ENCODE measurements at places on chromosomes 6 and 20. TPM values are rescaled to one million over a fixed set of nuclear protein-coding genes. Genes with fewer than 3 reads are reported as not detected.

The PI16 gene
- total RNA-seq: 0.17 TPM

DNA sequence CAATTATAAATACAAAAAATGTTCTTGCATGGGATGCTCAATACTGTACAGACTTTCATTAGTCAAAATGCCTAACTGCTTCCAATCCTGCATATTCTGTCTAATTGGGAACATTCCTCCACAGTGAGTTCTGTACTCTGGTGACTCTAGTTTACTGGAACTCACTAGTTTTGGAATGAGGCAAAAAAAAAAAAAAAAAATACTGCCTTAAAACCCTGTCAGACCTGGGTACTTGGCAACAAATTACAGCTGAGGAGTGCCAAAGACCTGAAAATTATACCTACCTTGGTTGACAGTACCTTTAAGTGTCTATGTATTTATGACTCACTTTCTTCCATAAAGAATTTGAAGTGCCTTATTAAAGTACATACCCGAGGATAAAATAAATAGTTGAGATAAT is 276.7 kb downstream of the FARS2 start:
- no peak for DNase-seq

GRCh38 chr6:79257381-79258205 is 23.1 kb upstream of the HMGN3 start:
- DNase-seq: no peak

- DNase-seq: no peak
These were observed 211.4 kb upstream of the ECI2 start for GRCh38 chr6:4346659-4347333.

The TRIM38 gene
- total RNA-seq: 1.1 TPM

DNA sequence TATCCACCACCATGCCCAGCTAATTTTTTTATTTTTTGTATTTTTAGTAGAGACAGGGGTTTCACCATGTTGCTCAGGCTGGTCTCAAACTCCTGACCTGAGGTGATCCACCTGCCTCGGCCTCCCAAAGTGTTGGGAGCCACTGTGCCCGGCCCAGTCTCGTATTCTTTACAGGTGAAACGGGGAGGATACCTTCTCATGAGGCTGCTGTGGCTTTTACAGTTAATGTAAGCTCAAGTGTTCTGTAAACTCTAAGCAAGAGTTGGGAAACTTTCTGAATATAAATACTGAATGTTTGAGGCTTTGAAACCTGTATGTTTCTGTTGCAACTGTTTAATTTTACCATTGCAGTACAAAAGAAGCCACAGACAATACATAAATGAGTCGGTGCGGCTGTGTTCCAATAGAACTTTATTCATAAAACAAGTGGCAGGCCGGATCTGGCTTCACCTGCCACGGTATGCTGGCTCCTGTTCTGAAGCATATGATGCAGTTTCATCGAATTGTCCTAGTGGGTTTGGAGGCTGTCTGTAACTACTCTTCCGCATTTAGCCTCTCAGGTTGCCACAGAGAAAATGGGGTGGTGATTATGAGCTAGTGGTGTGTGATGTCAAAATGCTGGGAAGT is 192.5 kb upstream of the ZFP64 start:
- DNase-seq: no peak

GRCh38 chr20:1718604-1719384 is 61.2 kb upstream of the SIRPG start:
- no peak for DNase-seq

DNA sequence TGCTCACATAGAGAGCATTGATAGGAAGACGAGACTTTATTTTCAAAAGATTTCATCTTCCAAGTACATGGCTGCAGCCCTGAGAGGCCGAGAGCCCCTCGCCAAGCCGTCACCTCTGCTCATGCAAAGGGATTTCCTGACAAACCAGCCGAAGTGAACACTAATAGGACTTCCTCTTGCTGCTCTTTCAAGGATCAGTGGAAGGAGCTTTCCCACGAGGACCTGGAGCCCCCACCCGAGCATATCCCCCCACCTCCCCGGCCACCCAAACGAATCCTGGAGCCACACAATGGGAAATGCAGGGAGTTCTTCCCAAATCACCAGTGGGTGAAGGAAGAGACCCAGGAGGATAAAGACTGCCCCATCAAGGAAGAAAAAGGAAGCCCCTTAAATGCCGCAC is 69.3 kb downstream of the PTPN1 start:
- no peak for DNase-seq

GRCh38 chr6:32116674-32117073 is 7.5 kb upstream of the TNXB start:
- DNase-seq: no peak

DNA sequence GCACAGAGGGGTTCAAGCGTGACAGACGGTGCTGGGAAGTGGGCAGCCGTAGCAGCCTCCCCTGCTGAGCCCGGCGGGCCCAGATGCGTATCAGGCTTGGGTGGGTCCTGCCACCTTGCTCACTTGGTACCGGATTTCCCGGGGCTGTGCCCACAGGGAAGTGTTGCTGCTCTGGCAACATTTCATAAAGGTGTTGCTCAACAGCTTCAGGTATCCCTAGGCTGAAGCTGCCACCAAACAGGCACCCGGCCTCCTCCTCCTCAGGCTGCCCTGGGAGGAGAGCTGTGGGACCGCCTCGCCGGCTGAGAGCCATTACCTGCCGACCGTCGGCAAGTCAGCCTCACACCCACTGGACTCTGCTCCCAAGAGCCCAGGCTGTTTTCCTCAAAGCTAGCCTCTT is 11.5 kb downstream of the PSMG4 start:
- DNase-seq: no peak

The NFKBIL1 gene
- 17.1 TPM for total RNA-seq

GRCh38 chr6:41190791-41191190 is 10.2 kb downstream of the TREML2 start:
- no peak for DNase-seq

- no peak for DNase-seq
These were observed 125.1 kb upstream of the HS3ST5 start for GRCh38 chr6:114467931-114468330.

DNA sequence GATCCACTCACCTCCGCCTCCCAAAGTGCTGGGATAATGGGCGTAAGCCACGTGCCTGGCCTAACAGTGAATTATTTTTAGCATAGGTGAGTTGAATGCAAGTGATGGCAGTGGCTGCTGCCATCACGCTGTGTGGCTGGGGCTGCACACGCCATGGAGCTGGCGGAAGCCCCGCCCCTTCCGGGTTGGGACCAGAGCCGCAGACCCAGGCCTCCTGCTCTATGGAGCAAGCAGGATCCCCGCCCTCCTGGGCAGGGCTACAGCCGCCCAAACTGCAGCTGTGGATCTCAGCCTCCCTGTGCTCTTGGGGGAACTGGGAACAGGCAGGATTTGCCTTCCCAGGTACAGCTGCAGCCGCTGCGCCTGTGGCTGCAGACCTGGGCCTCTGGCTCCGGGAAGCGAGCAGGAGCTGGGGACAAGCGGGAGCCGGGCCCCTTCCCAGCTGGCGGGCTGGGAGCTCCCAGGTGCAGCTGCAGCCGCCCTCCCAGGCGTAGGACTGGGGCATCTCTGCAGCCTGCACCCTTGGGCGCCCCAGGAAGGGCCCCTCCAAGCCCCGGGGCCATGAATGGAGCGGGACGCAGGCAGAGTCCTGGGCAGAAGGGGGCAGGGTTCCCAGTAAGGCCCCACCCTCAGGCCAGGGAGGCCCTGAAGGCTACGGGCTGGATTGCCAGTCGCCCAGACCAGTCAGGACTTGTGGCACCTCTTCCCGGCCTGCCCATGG is 30.9 kb upstream of the SLA2 start:
- peak; percentile 92 for DNase-seq

DNA sequence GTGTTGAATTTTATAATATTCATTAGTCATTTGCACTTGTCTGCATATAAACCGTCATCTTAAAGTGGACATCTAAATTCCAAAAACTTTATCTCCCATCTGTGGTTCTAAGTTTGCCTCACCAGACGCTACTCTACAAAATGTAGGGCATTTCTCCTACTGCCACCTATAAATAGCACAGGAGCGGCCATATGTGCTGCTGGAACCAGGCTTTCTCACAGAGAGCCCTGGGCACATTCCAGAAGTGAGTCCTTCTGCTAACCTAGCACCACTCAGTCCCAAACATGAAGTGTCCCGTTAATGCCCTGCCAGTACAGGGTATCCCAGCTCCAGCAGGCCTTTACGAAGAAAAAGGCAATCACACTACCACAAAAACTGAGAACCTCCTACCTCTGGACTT is 153.7 kb downstream of the TMEM242 start:
- DNase-seq: no peak

DNA sequence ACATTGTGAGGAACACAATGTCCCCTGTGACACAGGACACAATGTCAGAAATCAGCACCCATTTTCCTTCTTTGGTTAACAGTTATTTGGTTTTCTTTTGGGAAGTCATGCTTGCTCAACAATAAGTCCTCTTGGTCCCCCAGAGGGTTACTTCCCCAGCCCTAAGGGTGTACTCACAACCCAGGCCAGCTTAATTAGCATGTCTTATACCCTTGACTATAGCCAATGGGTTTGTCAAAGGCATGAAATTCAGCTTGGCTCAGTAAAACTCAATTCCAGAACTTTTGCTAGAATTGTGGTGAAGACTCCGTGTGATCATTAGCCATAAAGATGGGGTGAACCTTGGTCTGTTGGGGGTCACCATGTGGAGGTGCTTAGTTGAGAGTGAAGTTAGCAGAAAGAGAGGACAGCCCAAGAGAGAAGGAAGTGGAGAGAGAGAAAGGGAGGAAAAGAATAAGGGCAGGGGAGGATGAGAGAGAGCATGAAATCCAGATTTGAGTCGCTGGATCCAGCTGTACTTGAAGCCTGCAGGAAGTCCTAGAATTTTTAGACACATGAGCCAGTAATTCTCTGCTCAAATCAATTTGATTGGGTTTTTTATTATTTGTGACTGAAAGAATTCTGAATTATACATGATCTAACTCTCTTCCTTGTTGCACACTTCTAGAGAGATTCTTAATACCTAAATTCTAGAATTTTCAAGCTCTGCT is 321.3 kb upstream of the JAG1 start:
- no peak for DNase-seq

DNA sequence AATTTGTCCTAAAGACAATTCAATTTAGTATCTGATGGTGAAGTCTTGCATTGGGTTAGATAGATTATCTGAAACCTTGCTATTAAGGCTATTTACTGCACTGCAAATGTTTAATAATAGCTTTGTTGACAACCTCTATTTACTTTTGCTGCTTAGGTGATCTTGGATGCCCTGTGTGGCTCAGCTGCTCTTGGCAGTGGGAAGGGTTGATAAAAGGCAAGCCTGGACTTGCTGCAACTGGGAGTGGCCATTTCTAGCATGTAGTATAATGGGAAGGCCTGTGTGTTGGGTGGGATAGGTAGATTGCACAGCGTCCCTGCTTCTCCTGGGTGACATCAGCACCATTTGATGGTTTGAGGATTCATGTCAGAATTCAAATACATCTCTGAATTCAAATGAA is 49.1 kb downstream of the ARMC2 start:
- no peak for DNase-seq

The VGLL2 gene
- not detected for total RNA-seq

DNA sequence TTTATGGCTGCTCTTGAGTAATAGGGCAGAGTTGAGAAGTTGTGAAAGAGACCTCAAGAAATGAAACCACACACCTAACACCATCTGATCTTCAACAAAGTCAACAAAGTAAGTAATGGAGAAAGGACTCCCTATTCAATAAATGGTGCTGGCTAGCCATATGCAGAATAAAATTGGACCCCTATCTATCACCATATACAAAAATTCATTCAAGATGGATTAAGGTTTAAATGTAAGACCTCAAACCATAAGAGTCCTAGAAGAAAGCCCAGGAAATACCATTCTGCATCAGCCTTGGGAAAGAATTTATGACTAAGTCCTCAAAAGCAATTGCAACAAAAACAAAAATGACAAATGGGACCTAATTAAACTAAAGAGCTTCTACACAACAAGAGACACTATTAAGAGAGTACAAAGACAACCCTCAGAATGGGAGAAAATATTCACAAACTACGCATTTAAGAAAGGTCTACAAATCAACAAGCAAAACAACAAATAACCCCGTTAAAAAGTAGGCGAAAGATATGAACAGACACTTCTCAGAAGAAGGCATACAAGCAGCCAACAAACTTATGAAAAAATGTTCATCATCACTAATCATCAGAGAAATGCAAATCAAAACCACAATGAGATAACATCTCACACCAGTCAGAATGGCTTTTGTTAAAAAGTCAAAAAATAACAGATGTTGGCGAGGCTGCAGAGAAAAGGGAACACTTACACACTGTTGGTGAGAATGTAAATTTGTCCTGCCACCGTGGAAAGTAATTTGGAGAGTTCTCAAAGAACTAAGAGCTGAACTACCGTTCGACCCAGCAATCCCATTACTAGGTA is 4.0 kb downstream of the MAP3K5 start:
- DNase-seq: no peak

The PCK1 gene
- total RNA-seq: 0.17 TPM

GRCh38 chr6:3438190-3439167 is 18.4 kb downstream of the SLC22A23 start:
- no peak for DNase-seq

The PRR3 gene
- total RNA-seq: 13.1 TPM

GRCh38 chr6:71537717-71538116 is 249.1 kb downstream of the OGFRL1 start:
- no peak for DNase-seq

The HEBP2 gene
- total RNA-seq: 31.9 TPM

DNA sequence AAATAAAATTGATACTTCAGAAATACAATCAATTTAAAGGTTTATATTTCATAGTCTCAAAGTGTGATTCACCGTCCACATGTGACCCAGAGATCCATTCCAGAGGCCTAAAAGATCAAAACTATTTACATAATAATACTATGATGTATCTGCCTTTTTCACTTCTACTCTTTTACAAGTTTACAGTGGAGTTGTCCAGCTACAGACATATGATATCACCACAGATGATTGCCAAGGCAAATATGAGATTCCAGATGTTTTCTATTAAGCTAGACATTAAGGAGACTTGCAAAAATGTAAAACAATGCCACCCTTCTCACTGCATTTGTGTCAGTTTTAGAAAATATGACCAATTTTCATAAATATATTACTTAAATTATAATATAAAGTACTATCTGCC is 443.7 kb downstream of the GJA1 start:
- DNase-seq: no peak

GRCh38 chr6:158556113-158556512 is 3.8 kb upstream of the TMEM181 start:
- DNase-seq: no peak

DNA sequence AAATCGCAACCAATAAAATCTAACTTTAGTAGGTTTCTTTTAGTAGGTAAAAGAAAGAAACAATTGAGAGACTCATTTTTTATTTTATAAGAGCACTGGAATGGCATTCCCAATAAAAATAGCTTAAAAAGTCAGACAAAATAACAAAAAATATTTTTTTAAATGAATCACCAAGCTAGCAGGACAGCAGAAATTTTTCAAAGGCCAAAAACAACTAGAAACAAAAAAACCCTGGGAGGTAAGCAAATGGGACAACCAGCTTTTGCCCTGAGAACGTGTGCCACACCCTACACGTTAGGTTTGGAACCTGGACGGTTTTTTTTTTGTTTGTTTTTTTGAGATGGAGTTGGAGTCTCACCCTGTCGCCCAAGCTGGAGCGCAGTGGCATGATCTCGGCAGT is 19.6 kb downstream of the GPLD1 start:
- DNase-seq: no peak

The RAET1L gene
- total RNA-seq: not detected

GRCh38 chr6:162198076-162198475 is 529.5 kb downstream of the PRKN start:
- peak; percentile 17 for DNase-seq

The TRIM15 gene
- total RNA-seq: 0.35 TPM

The FERMT1 gene
- total RNA-seq: 17.6 TPM

The PGC gene
- 0.62 TPM for total RNA-seq

Data from WTC11 (cell line).